ENCODE measurements at places on chromosomes 3 and 15. TPM values are rescaled to one million over a fixed set of nuclear protein-coding genes. Genes with fewer than 3 reads are reported as not detected.

The OXSM gene
- 2.2 TPM for total RNA-seq

The PRICKLE2 gene
- total RNA-seq: 12.5 TPM

DNA sequence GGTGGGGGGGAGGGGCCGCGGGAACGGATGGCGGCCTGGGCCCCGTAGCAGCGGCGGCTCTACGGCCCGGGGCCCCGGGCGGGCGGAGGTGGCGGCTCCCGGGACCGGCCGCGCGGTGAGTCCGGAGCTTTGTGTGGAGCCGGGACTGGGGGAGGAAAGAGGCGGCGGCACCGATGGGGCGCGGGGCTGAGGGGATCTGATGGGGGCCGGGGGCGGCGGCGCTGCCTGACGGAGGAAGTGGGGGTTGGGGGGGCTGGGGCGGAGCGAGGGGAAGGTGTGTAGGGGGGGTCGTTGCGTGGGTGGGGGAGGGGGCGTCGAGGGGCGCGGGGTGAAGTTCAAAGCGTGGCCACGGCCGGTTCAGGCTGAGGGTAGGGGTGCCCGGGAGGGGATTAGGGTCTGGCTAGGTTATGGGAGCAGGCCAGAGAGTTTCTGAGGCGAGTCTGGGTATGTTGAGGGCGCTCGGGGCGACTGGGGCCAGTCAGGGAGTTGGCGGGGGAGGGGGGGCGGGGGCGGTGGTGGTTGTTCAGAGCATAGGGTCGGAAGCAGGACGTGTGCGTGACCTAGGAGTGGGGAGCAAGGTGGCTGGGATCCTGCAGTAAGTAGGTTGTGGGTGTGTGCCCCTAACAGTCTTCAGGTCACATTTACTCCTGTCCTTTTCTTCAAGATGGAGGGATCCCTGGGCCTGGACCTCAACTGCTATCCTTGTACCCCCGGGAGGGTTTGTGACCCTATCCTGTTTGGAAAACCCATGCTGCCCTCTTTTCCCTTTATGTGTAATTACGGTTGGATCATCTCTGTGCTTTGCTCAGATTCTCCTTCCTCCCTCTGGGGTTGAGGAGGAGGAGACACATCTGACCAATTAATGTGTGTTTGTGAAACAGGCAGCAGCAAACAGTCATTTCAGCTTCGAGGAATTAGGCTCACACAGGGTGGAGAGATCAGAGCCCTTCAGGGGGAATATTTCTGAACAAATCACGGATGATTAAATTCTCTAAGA, 644 bp downstream of the ZNF609 start:
- H3K4me1 ChIP-seq: peaks cover 47% of the 10 kb centered on the region
- H3K4me3 ChIP-seq: peak overlapping the region; percentile 84
- peak; percentile 65 for DNase-seq
- no peaks in the 10 kb centered on the region for H3K27me3 ChIP-seq
- H3K27ac ChIP-seq: peak overlapping the region; percentile 95
- H3K36me3 ChIP-seq: no peaks in the 10 kb centered on the region

- H3K36me3 ChIP-seq: no peaks in the 10 kb centered on the region
- no peak overlapping the region for H3K27ac ChIP-seq
- H3K27me3 ChIP-seq: no peaks in the 10 kb centered on the region
- no peak for DNase-seq
- H3K4me1 ChIP-seq: peaks cover 8% of the 10 kb centered on the region
These were observed 350.0 kb upstream of the BCHE start for GRCh38 chr3:166187237-166187636.

DNA sequence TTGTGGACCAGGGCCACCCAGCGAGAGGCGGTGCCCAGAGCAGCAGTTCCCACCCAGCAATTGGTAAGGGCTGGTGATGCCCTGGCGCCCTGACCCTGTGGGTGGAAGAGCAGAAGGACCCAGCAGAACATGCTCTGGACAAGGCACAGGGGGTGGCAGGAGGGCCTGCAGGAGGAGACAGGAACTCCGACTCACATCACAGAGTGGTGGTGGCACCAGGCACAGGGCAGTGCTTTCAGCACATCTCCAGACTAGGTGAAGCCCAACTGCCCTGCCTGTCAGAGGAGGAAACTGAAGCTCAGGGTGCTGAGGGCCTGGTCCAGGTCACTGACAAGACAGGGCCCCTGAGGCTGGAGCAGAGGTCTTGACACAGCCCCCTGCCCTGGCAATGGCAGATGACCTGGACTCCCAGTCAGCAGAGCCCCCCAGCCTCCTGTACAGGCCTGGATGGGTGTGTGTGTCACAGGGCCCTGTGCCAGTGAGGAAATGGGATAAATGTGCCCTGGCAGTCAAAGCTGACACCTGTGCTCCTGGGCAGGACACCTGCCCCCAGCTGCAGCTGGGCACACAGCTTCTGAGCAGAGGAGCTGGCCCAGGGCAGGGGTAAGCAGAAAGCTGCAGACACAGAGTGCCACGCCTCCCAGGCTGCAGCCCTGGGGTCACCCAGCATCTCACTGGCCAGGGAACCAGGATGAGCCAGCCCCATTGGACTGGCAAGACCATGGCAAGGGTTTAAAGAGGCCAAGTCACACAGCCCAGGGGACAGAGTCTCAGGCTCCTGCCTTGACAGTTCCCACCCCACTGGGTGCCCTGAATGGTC, 11.4 kb downstream of the KLF15 start:
- no peaks in the 10 kb centered on the region for H3K36me3 ChIP-seq
- no peak for DNase-seq
- H3K4me3 ChIP-seq: no peak overlapping the region

The GHRL gene
- not detected for total RNA-seq

The LRRIQ4 gene
- total RNA-seq: not detected

DNA sequence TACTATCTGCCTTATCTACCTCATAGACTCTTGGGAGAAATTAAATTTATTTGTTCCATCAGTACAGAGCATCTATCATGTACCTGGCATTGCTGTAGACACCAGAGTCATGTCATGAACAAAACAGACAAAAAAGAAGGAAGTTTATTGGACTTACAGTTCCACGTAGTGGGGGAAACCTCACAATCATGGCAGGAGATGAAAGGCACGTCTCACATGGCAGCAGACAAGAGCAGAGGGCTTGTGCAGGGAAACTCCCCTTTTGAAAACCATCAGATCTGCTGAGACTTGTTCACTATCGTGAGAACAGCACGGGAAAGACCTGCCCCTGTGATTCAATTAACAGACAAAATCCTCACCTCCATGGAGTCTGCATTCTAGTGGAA, 25.6 kb upstream of the ACAP2 start:
- H3K36me3 ChIP-seq: no peaks in the 10 kb centered on the region
- no peaks in the 10 kb centered on the region for H3K4me1 ChIP-seq
- no peaks in the 10 kb centered on the region for H3K27me3 ChIP-seq
- no peak for DNase-seq
- H3K4me3 ChIP-seq: no peak overlapping the region

DNA sequence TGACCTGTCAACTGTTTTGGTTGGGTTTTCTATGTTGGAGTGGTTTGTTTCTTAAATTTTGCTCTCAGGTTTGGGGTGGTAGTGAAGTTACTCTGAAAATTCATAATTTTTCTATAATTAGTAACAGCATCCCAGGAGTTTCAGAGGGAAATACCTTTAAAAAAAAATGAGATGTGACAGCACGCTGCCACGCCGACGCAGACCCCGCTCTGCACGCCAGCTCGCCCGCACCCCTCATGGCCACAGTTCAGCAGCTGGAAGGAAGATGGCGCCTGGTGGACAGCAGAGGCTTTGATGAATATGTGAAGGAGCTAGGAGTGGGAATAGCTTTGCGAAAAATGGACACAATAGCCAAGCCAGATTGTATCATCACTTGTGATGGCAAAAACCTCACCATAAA, 34.6 kb downstream of the AKAP13 start:
- H3K36me3 ChIP-seq: no peaks in the 10 kb centered on the region
- no peak overlapping the region for H3K27ac ChIP-seq
- H3K27me3 ChIP-seq: no peaks in the 10 kb centered on the region
- DNase-seq: no peak

DNA sequence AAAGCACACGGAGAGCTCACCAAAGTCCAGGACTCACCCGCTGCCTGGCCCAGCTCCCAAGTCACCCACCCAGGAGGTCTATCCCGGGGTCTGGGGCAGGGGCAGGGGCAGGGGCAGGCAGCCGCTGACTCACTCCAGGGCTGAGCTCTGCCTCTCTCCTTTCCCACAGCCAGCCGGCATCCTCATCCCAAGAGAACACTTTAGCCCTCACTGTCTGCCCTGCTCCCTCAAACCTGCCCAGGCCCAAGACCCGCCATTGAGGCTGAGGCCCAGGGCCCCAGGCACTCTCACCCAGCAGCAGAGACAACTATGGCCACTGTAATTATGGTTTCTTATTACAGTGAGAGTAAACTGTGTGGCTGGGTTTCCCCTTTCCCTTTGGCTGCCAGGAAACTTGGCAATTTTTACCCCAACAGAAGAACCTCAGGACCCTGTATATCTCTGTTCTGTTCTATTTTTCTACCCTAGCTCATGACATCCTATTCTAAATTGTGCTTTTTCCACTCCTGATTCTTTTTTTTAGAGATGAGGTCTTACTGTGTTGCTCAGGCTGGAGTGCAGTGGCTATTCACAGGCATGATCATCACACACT, 53.0 kb downstream of the IQSEC1 start:
- no peaks in the 10 kb centered on the region for H3K27me3 ChIP-seq
- no peaks in the 10 kb centered on the region for H3K36me3 ChIP-seq
- H3K4me3 ChIP-seq: no peak overlapping the region
- DNase-seq: no peak
- no peak overlapping the region for H3K27ac ChIP-seq

GRCh38 chr15:65057549-65057940, 10.2 kb downstream of the RASL12 start:
- no peaks in the 10 kb centered on the region for H3K27me3 ChIP-seq
- H3K4me3 ChIP-seq: no peak overlapping the region
- DNase-seq: no peak
- no peaks in the 10 kb centered on the region for H3K36me3 ChIP-seq
- no peaks in the 10 kb centered on the region for H3K4me1 ChIP-seq
- no peak overlapping the region for H3K27ac ChIP-seq

The SLC28A1 gene
- total RNA-seq: not detected

DNA sequence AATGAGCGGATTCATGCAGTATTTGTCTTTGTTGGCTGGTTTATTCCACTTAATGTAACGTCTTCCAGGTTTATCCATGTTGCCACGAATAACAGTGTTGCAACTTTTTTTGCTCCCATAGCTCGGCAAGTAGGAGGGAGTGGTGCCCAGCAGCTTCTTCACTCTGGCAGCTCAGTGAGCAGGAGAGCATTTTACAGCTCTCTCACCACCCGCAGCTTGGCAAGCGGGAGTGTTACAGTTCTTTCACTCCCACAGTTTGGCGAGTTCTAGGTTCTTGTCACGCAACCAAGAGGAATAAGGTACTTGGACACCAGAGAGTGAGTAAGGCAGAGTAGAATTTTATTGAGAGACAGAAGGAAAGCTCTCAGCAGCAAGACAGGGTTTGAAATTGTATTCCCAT, 935.2 kb downstream of the TBL1XR1 start:
- H3K27me3 ChIP-seq: no peaks in the 10 kb centered on the region
- H3K4me3 ChIP-seq: no peak overlapping the region
- DNase-seq: no peak
- no peak overlapping the region for H3K27ac ChIP-seq
- H3K36me3 ChIP-seq: no peaks in the 10 kb centered on the region
- no peaks in the 10 kb centered on the region for H3K4me1 ChIP-seq

The IL16 gene
- not detected for total RNA-seq

- H3K36me3 ChIP-seq: no peaks in the 10 kb centered on the region
- no peaks in the 10 kb centered on the region for H3K27me3 ChIP-seq
- DNase-seq: no peak
- no peaks in the 10 kb centered on the region for H3K4me1 ChIP-seq
- no peak overlapping the region for H3K27ac ChIP-seq
- H3K4me3 ChIP-seq: no peak overlapping the region
These were observed 639 bp downstream of the MKRN3 start for GRCh38 chr15:23566071-23566554.

The FEZF2 gene
- not detected for total RNA-seq

DNA sequence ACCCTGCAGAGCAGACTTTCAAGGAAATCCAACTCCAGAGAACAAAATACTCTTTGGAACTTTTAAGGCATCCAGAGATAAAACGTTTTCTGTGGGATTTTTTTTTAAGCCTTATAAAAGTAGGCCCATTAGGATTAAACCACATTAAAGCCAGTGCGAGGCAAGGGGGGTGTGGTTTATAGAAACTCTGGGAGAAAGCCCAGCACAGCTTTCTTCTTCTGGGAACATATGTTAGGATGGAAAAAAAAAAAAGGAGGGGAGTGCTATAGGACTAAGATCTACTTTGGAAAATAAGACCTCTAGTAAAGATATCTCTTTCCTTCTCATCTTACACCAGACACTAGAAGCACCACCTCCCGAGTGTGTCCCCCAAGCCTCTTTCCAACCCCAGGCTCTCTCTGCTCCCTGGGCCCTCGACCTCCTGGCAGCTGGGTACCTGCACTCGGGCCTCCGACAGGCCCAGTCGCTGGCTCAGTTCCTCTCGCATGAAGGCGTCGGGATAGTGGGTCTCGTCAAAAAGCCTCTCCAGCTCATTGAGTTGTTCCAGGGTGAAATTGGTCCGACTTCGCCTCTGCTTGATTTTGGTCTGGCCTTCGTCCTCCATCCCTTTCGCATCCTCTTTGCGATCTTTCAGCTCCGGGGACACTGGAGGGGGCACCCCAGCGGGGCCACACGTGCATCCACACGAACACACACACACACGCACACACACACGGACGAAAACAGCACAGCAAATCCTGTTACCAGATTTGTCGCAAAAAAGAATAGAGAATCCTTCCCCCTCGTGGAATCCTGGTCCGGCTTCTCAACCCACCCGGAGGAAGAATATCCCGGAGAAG, 3.8 kb downstream of the SHOX2 start:
- H3K4me1 ChIP-seq: peaks cover 64% of the 10 kb centered on the region
- peak; percentile 30 for DNase-seq
- H3K4me3 ChIP-seq: peak overlapping the region; percentile 81

The MKRN3 gene
- total RNA-seq: not detected

GRCh38 chr15:26970712-26971210, at the start of gene GABRG3:
Gene GABRG3 (plus strand): TSS chr15:26971181.
- no peak within 1 kb of the TSS for H3K27ac ChIP-seq
- peaks cover 72% of the 10 kb centered on the region for H3K27me3 ChIP-seq
- peaks cover 11% of the 10 kb centered on the region for H3K4me1 ChIP-seq
- DNase-seq: peak; percentile 82
- H3K36me3 ChIP-seq: no peaks in the 10 kb centered on the region

The GCSAM gene
- not detected for total RNA-seq

DNA sequence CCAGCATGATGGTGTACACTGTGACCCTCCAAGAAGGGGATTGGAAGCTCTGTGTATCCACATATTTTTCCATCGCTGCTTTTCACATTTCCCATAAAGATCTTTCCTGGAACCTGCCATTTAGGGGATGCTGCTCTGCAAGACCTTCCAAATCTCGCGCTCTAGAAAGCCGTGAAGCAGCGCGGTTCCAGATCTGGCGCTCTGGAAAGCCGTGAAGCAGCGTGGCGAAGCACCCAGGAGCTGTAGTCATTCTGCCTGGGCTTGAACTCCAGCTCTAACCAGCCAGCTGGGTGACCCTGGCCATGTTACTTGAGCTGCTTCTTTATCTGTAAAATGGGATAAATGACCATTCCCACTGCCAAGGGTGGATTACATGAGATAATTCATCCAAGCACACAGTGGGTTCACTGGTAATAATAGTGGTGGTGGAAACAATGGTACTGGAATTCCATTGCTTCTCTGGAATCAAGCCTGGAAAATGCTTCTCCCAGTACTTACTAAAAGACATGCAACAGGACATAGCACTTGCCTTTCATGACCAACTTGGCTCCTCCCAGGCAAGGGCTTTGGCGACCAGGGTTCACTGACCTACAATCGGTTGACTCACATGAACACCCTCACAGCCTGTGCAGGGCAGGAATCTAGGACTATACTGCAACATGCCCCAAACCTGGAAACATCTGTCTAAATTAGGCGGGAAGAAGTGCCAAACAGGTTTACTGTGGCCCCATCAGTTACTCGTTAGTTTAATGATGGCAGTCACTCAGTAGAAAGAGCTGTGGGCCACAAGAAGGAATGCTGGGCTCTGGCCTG, 70.7 kb downstream of the XXYLT1 start:
- no peaks in the 10 kb centered on the region for H3K27me3 ChIP-seq
- peaks cover 22% of the 10 kb centered on the region for H3K4me1 ChIP-seq
- H3K36me3 ChIP-seq: no peaks in the 10 kb centered on the region
- no peak for DNase-seq

The CDHR4 gene
- total RNA-seq: not detected

Data from GM23338 (cell line).